RPMI8226 (cell line): ENCODE measurements at places on chromosomes 4 and X.

GRCh38 chr4:236028-236427, 69.2 kb downstream of the ZNF732 start:
- DNase-seq, result no peak

GRCh38 chr4:76488455-76488854, 53.4 kb downstream of the SHROOM3 start:
- DNase-seq, result no peak

GRCh38 chr4:66693694-66694093, 851.6 kb downstream of the CENPC start:
- no peak for DNase-seq

GRCh38 chrX:39008549-39008948, 207.3 kb downstream of the MID1IP1 start:
- no peak for DNase-seq

GRCh38 chr4:24471486-24472160, 112.7 kb downstream of the DHX15 start:
- no peak for DNase-seq

- no peak for DNase-seq
These were observed 5.7 kb downstream of the PSAPL1 start for GRCh38 chr4:7429069-7429416.

- no peak for DNase-seq
These were observed 103.7 kb upstream of the SCML1 start for GRCh38 chrX:17633546-17633945.

- no peak for DNase-seq
These were observed 7.7 kb downstream of the GAK start for GRCh38 chr4:924107-925096.

- no peak for DNase-seq
These were observed 486.0 kb downstream of the GRID2 start for GRCh38 chr4:92789741-92790140.

GRCh38 chrX:39580043-39580442, 517.7 kb downstream of the BCOR start:
- DNase-seq, result no peak

DNA sequence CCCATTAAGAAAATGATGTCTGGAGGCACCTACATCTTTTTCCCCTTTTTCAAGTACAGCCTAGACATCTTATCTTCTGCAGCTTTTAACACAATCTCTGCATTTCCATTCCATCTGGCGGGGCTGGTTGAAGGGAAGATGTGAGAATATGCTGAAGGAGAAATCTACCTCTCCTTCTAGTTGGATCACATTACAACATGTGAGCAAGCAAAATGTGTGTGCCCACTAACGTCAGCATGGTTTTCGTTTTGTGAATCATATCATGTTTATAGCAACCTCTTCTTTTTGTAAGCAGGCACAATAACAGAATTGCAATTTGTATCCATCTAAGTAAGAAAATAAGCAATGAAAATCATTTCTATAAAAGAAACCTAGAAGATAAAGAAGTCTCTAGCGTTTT, 28.9 kb upstream of the MID1 start:
- DNase-seq, result no peak

DNA sequence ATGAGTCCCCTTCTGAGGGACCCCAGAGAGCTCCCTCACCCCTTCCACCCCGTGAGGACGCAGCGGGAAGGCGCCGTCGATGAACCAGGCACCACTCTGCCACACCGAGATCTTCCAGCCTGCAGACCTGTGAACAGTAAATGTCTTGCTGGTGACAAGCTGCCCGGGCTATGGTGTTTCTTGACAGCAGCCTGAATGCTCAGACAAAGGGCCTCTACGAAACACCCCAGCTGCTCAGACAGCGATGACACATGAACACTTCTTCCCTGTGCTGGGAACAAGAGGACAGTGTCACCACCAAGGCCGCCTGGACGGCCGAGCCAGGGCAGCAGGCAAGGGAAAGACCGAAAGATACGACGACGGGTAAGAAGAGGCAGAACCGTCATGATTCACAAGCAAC, 30.6 kb upstream of the GTPBP6 start:
- no peak for DNase-seq

- DNase-seq, result no peak
These were observed 140.4 kb upstream of the WDFY3 start for GRCh38 chr4:85106805-85107336.

- peak; percentile 16 for DNase-seq
These were observed 571.1 kb downstream of the PCDH7 start for GRCh38 chr4:31291238-31291637.

GRCh38 chrX:148562846-148563245, 62.4 kb downstream of the AFF2 start:
- no peak for DNase-seq

DNA sequence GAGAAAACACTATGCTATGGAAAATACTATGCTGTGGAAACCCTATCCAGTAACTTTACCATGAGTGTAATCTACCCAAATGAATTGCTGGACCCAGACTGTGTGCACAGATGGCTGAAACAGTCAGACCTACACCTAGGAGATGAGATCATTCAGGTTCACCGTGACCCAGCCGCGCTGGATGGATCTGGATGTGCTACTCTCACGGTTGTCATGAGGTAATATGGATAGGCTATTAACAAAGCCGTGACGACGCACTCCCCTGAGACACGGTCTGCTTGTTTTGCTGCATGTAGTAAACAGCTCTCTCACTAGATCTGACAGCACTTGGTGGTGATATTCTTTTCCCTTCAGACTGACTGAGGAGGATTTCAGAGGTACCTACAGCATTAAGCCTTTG, 832.5 kb upstream of the GRID2 start:
- DNase-seq, result no peak

- peak; percentile 11 for DNase-seq
These were observed 201.9 kb upstream of the AGTR2 start for GRCh38 chrX:115968436-115969252.

- no peak for DNase-seq
These were observed 24.6 kb upstream of the NAP1L2 start for GRCh38 chrX:73239242-73239641.

DNA sequence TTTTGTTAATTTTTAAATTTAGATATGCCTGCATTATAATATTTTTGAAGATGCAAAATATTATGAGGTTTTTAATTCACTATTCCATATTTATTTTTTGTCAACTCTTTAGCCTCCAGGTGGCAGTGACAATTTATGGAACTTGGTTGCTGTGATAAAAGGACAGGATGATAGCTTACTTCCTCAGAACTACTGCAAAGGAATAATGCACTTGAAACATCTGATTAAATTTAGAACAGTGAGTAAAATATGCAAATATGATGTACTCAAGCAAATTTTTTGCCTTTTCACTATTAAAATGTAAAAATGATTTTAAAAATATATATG, 45.1 kb downstream of the SPATA4 start:
- DNase-seq, result no peak

DNA sequence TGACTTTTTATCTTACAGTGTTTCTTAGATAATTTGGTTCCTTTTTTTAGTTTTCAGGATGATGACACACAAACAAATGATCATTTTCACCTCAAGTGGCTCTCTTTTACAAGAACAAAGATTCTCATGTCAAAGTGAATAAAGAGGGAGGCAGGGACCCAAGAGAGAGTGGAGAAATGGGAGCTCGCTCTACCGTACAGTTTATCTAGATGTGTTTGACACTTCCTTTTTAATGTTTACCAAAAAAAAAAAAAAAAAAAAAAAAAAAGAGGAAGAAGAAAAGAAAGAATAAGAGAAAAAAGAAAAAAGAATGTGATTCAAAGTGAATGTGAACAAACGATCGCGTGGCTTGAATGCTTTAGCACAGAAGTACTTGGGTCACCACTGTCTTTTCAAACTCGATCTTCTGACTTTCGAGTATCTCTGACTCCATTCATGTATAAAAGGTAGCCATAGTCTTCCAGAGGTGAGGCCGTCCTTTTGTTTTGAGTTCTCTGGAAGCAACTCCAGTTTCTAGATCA, 75.6 kb upstream of the GRXCR1 start:
- DNase-seq, result no peak

GRCh38 chr4:189815404-189816192, 125.1 kb upstream of the FRG1 start:
- no peak for DNase-seq

DNA sequence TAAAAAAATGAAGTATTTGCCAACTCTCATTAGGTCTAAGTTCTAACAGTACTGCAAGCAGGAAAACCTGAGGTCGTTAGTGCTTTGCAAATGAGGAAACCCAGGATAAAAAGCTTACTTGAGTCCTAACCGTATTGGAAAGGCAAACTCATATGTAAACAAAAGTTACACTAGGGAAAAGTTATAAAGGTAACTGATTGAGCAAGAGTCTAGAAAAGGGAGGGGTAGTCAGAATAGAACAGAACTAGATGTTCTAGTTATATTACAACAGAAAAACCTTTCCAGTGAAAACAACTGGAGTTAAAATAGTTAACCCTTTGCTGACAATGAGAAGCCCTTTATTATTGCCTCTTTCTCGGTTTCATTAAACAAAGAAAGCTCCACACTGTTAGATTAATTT, 66.4 kb upstream of the MAOA start:
- DNase-seq, result no peak

DNA sequence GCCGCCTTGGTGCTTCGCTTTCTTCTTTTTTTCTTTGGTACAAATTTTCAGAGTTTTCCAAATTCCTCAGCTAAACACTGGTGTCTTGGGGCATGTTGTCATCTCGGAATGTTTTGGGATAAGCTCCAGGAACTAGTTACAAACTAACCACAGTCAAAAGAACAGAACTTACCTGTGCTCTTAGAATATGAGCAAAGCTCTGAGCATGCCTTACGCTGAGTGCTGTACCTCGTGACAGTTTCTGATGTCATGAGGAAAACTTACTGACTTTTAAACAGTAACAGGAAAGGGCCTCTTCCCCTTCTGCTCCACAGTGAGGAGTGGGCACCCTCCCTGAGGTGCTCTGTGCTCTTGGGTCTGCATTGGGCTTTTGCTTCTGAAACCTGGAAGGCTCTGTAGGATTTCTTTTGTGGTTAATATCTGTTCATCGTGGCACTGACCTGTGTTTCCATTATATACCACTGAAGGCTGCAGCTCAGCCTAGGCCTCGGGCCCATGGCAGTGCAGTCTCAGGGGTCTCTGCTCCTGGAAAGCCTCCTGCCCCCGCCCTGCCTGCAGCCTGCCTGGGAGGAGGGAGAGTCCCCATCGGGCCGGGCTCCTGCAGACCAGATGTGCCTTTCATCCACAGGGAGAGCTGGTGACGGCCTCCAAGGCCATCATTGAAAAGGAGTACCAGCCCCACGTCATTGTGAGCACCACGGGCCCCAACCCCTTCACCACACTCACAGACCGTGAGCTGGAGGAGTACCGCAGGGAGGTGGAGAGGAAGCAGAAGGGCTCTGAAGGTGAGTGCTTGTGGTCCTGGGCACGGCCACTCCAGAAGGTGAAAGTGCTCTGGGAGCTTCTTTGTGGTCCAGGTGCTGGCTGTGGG, 48.7 kb downstream of the NOP14 start:
- no peak for DNase-seq

- DNase-seq, result no peak
These were observed at the start of gene BMP3 for GRCh38 chr4:81030061-81030980. TSS of gene BMP3 (plus strand) at chr4:81030708. CDS start at chr4:81031285, 577 bp downstream.

DNA sequence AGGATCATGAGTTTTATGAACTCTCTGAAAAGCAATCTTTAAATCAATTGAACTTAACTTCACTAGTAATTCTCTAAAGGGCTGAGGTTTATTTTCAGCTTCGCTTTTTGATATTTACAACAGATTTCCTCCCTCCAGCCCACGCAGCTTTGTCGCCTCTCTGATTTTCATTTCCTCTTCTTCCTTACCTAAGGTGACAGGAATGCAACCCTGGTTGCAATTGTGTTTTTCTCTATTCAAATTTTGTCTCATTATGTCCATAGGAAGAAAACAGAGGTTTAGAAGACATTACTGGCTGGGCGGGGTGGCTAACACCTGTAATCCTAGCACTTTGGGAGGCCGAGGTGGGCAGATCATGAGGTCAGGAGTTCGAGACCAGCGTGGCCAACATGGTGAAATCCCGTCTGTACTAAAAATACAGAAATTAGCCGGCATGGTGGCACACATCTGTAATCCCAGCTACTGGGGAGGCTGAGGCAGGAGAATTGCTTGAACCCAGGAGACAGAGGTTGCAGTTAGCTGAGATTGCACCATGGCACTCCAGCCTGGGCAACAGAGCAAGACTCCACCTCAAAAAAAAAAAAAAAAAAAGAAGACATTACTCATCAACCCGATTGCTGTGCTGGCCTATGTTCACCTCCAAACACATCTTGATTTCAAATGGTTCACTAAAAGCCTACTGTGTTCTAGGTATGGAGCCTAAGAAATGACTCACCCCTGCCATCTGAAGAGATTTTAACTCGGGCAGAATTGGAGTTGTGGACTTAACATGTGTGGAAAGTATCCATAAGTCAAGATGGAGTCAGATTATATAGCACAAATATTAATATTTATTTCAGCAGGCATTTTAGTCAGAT, 36.8 kb downstream of the VSIG4 start:
- no peak for DNase-seq

GRCh38 chr4:186623546-186623945, 68.2 kb upstream of the MTNR1A start:
- DNase-seq, result no peak

DNA sequence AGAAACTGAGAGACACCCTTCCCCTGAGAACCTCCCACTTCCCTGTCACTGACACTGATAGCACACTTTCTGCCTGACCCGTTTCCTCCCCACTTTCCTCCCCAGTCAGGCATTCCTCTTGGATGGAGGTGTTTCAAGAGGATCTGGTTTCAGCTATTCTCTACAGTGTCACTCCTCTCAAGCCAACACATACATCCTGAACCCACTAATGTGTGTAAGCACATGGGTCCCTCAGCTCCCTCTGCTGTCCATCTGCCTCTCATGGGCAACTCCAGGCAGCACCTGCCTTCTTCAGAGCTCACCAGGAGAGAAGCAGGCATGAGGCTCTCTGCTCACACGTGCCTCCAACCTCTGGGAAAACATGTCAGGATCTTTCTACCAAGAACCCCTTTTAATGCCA, 207.6 kb downstream of the NAF1 start:
- DNase-seq, result no peak

- no peak for DNase-seq
These were observed 66.2 kb downstream of the BEX3 start for GRCh38 chrX:103442536-103442901.

- DNase-seq, result no peak
These were observed 2.1 kb upstream of the GPC4 start for GRCh38 chrX:133417364-133417763.

DNA sequence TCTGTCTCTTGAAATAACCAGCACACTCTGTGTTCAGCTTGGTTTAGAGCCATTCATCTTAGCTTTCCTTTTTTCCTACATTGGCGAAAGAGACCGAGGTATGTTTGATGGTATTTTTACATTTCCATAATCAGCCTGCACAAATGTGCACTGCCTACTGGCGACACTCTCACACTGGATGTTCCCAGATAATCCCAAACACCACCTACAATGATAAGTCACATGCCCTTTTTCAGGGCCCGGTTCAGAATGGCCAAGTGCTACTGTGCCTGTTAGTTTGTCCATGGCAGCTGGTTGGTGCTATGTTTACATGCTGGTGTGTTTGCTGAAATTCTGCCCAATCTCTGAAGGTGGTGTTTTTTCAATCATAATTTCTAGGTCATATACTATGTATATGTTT, 80.8 kb upstream of the NR3C2 start:
- no peak for DNase-seq

GRCh38 chr4:46844325-46844917, 64.6 kb downstream of the COX7B2 start:
- peak; percentile 35 for DNase-seq
